IMR-90 (cell line): ENCODE measurements at places on chromosomes 13 and 19. TPM values are rescaled to one million over a fixed set of nuclear protein-coding genes. Genes with fewer than 3 reads are reported as not detected.

The ADAMTSL5 gene
- 0.83 and 0.90 TPM in 2 replicates for total RNA-seq

DNA sequence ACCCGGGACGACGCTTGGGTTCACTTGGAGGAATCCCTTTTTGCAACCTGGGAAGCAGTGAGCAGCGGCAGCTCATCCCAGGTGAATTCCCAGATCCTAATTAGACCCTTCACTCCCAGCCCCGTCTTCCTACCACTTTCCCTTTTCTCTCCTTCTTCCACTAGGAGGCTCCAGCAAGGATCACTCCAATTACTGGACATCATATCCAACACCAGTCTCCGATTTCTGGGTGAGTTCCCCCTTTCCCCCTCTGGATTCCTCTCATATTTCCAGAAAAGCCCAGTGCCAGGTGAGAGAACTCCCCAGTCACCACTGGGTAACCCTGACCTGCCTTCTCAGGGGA lies 17.1 kb upstream of the ZSCAN4 start:
- no peak for DNase-seq

- no peak for DNase-seq
Observed at GRCh38 chr13:42255886-42256285, 16.1 kb upstream of the AKAP11 start.

The APC2 gene
- 0.28 and 0.36 TPM in 2 replicates for total RNA-seq
